Osteocyte (in vitro differentiated cells): ENCODE measurements at places on chromosomes 12 and 14. TPM values are rescaled to one million over a fixed set of nuclear protein-coding genes. Genes with fewer than 3 reads are reported as not detected.

DNA sequence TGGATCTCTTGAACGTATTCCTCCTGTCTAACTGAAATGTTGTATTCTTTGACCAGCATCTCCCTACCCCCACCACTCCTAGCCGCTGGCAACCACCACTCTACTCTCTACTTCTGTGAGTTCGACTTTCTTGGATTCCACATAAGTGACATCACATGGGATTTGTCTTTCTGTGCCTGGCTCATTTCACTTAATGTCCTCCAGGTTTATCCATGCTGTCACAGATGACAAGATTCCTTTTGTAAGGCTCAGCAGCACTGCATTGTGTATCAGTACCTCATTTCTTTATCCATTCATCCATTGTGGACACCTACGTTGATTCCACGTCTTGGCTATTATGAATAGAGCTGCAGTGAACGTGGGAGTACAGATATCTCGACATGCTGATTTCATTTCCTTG lies 10.5 kb downstream of the PRKAB1 start:
- H3K4me3 ChIP-seq: no peak overlapping the region
- DNase-seq: no peak
- no peak overlapping the region for H3K27ac ChIP-seq
- H3K4me1 ChIP-seq: peaks cover 21% of the 10 kb centered on the region

GRCh38 chr14:35140718-35141581 lies 18.6 kb downstream of the PRORP start:
- H3K27me3 ChIP-seq: no peaks in the 10 kb centered on the region
- no peak for DNase-seq
- peaks cover 2% of the 10 kb centered on the region for H3K36me3 ChIP-seq
- no peak overlapping the region for H3K27ac ChIP-seq
- H3K4me3 ChIP-seq: no peak overlapping the region

- DNase-seq: no peak
- H3K27ac ChIP-seq: no peak overlapping the region
- H3K4me3 ChIP-seq: no peak overlapping the region
Measured at GRCh38 chr12:123063535-123063934, 83.1 kb downstream of the ARL6IP4 start.

- H3K4me3 ChIP-seq: no peak overlapping the region
- no peak for DNase-seq
- no peaks in the 10 kb centered on the region for H3K4me1 ChIP-seq
- peaks cover 2% of the 10 kb centered on the region for H3K36me3 ChIP-seq
Measured at GRCh38 chr14:35898217-35898775, 72.2 kb downstream of the BRMS1L start.

- H3K4me3 ChIP-seq: peak overlapping the region; percentile 3
- H3K36me3 ChIP-seq: peaks cover 24% of the 10 kb centered on the region
- no peak for DNase-seq
- H3K27ac ChIP-seq: peak overlapping the region; percentile 91
Measured at GRCh38 chr14:52917735-52918134, 33.1 kb downstream of the FERMT2 start.

GRCh38 chr12:107440606-107441005 lies 245.0 kb upstream of the PWP1 start:
- no peaks in the 10 kb centered on the region for H3K36me3 ChIP-seq
- no peak for DNase-seq
- H3K27ac ChIP-seq: no peak overlapping the region
- no peaks in the 10 kb centered on the region for H3K4me1 ChIP-seq
- no peaks in the 10 kb centered on the region for H3K27me3 ChIP-seq

DNA sequence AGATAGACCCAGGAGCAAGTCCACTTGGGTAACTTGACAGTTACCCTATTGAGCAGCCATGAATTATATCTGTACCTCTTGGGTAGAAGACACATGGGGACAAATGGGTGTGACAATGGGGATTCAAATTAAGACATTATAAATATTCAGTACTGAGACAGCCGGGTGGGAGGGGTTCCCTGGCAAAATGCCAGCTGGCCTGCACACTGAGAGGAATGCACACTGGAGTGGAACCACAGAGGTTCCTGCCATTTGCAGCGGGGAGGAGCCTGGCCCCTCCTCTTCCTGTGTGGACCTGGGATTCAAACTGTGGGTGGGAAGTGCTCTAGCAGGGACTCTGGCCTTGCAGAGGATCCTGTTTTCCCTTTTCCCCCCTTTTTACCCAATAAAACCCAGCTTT lies 118.7 kb upstream of the CDKN3 start:
- H3K27me3 ChIP-seq: no peaks in the 10 kb centered on the region
- no peak for DNase-seq
- H3K4me3 ChIP-seq: no peak overlapping the region
- no peaks in the 10 kb centered on the region for H3K36me3 ChIP-seq

DNA sequence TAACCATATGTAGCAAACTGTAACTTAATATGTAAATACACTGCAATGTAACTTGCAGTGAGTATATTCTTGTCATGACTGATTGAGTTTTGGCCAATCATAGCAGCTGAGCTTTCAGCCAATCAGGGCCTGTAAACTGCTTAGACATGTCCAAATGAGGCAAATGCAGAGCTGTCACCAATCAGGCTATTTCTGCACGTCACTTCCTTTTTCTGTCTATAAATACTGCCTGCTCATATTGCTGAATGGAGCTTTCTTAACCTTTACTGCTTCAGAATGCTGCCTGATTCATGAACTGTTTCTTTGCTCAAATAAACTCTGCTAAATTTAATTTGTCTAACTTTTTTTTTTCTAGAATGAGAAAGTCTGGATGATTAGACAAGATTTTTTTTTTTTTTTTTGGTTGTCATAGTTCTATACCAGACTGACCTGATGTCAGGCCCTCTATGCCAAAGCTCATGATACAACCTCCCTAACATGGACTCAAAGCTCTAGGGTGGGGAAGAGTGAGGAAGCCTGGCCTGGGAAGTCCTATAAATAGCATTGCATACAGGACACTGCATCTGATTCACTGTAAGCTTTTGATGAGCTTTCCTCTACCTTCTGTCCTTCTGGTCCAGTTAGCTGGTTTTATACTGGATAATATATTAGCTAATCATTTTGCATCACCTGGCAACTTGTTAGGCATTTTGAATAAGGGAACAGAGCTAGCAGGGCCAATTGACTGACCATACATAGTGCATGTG lies 12.0 kb downstream of the MGP start:
- DNase-seq: no peak
- H3K27ac ChIP-seq: no peak overlapping the region
- H3K36me3 ChIP-seq: no peaks in the 10 kb centered on the region
- H3K27me3 ChIP-seq: no peaks in the 10 kb centered on the region
- no peak overlapping the region for H3K4me3 ChIP-seq
- H3K4me1 ChIP-seq: peaks cover 6% of the 10 kb centered on the region

GRCh38 chr12:42761086-42761485 lies 171.5 kb upstream of the PRICKLE1 start:
- no peaks in the 10 kb centered on the region for H3K36me3 ChIP-seq
- H3K27me3 ChIP-seq: no peaks in the 10 kb centered on the region
- H3K4me3 ChIP-seq: no peak overlapping the region
- peaks cover 42% of the 10 kb centered on the region for H3K4me1 ChIP-seq
- DNase-seq: no peak
- no peak overlapping the region for H3K27ac ChIP-seq

ERP29 gene
- total RNA-seq: 133 and 139 TPM in 2 replicates
